ENCODE measurements at places on chromosomes 4 and X. TPM values are rescaled to one million over a fixed set of nuclear protein-coding genes. Genes with fewer than 3 reads are reported as not detected.

The IGSF1 gene
- total RNA-seq: 1.2 TPM

DNA sequence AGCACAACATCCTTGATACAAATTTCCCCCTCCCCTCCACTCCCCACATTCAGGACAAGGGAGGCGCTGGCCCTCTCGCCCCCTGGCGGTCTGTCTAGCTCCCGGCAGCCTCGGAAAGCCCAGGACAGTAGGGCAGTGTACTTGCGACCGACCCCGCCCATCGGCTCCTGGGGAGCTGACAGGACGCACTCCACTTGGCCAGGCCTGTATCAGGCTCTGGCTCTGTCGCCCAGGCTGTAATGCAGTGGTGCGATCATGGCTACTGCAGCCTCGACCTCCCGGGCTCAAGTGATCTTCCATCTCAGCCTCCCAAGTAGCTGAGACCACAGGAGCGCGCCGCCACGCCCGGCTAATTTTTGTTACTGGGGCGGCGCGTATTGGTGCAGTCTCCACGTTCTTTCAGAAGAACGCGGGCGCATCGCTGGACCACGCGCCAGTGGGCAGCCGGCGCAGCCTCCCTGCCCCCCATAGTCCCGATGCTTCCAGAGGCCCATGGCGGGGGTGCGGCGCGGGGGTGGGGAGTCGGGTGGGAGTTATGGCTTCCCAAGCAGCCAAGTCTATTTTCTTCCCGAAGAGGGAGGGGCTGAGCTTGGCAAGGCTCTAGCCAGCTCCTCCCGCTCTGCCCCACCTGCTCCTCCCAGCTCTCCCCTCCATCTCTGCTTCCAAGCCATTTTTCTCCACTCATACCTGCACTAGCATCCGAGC lies 7.8 kb upstream of the AKAP14 start:
- no peak for DNase-seq
- H3K4me3 ChIP-seq: peak overlapping the region; percentile 48
- H3K4me1 ChIP-seq: no peaks in the 10 kb centered on the region

- H3K27me3 ChIP-seq: peaks cover 6% of the 10 kb centered on the region
- peak within 1 kb of the TSS; percentile 81 for H3K4me3 ChIP-seq
- DNase-seq: peak; percentile 65
- H3K27ac ChIP-seq: peak within 1 kb of the TSS; percentile 82
Observed at GRCh38 chr4:44448521-44449461, at the start of gene KCTD8. Gene KCTD8, minus strand, starts transcription at chr4:44448809.

The POU4F2 gene
- total RNA-seq: not detected

GRCh38 chr4:113618205-113618604 lies 143.3 kb downstream of the CAMK2D start:
- peaks cover 33% of the 10 kb centered on the region for H3K4me1 ChIP-seq
- H3K27ac ChIP-seq: no peak overlapping the region
- H3K4me3 ChIP-seq: no peak overlapping the region
- H3K36me3 ChIP-seq: no peaks in the 10 kb centered on the region
- H3K27me3 ChIP-seq: no peaks in the 10 kb centered on the region
- DNase-seq: no peak

The TKTL2 gene
- not detected for total RNA-seq

GRCh38 chrX:115284877-115285276 lies 4.6 kb upstream of the LUZP4 start:
- H3K36me3 ChIP-seq: no peaks in the 10 kb centered on the region
- H3K4me1 ChIP-seq: no peaks in the 10 kb centered on the region
- H3K27me3 ChIP-seq: no peaks in the 10 kb centered on the region
- no peak for DNase-seq
- no peak overlapping the region for H3K27ac ChIP-seq

DNA sequence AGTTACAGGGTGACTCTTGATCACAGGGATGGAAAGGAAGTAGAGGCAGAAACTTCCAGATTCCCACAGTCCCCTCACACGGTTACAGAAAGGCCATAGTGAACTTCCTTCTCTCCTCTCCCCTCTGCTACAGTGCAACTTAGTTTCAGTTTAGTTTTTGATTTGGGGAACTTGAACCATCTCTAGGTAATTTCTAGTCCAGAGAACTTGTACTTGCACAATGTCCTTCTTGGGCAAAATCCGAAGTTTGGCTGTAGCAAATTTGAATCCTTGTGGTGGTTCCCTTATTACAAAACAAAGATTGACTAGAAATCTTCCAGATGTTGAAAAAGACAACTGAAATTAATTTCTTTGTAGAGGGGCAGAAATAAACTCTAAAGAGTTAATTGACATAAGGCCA lies 1.2 kb upstream of the BLTP1 start:
- peak overlapping the region; percentile 86 for H3K4me3 ChIP-seq
- peaks cover 26% of the 10 kb centered on the region for H3K4me1 ChIP-seq
- peak overlapping the region; percentile 88 for H3K27ac ChIP-seq
- no peaks in the 10 kb centered on the region for H3K27me3 ChIP-seq
- H3K36me3 ChIP-seq: no peaks in the 10 kb centered on the region

GRCh38 chr4:57371671-57372070 lies 261.5 kb upstream of the IGFBP7 start:
- H3K27ac ChIP-seq: no peak overlapping the region
- H3K4me3 ChIP-seq: no peak overlapping the region
- H3K36me3 ChIP-seq: no peaks in the 10 kb centered on the region
- DNase-seq: no peak
- H3K27me3 ChIP-seq: no peaks in the 10 kb centered on the region

The CITED1 gene
- total RNA-seq: not detected

GRCh38 chrX:118373538-118373937 lies 27.6 kb downstream of the WDR44 start:
- no peak overlapping the region for H3K27ac ChIP-seq
- no peaks in the 10 kb centered on the region for H3K27me3 ChIP-seq
- no peaks in the 10 kb centered on the region for H3K36me3 ChIP-seq
- no peaks in the 10 kb centered on the region for H3K4me1 ChIP-seq
- DNase-seq: no peak

The MFAP3L gene
- total RNA-seq: 11.4 TPM

DNA sequence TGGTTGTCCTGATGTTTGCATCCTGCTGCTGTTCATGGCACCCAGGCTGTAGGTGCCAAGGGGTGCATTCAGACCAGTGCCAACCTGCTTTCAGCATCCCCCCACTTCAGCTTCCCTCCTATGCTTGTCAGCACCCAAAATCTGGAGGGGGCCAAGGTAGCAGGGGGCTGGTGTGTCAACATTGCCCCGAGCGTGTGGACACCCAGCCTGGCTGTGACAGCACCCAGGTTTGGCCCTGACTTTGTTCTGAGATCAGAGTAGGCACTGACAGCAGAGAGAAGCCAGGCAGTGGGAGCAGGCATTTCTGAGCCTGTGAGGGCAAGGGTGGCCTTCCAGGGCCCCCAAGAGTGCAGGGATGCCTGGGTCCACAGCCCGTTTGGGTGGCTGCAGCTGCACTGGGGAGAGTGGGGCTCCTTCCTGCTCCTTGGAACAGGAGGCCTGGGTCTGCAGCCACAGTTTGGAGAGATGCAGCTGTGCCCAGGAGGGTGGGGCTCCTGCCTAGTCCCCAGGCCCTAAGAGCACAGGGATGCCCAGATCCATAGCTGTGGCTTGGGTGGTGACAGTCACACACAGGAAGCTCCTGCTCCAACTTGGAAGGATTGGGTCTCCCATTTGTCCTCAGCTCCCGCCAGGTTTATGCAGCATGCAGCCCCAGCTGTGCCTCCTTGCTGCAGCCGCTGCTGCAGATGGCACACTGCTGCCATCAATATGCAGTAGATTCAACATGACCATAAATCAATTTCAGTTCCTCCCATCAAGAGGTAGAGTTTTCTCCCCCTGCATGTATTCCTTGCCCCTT lies 12.3 kb upstream of the PPM1K start:
- no peak for DNase-seq
- no peak overlapping the region for H3K27ac ChIP-seq
- no peaks in the 10 kb centered on the region for H3K4me1 ChIP-seq
- H3K36me3 ChIP-seq: no peaks in the 10 kb centered on the region
- no peak overlapping the region for H3K4me3 ChIP-seq
- H3K27me3 ChIP-seq: no peaks in the 10 kb centered on the region

GRCh38 chr4:61741327-61742096 lies 541.4 kb downstream of the ADGRL3 start:
- H3K27ac ChIP-seq: no peak overlapping the region
- no peak for DNase-seq
- H3K4me1 ChIP-seq: peaks cover 14% of the 10 kb centered on the region
- no peaks in the 10 kb centered on the region for H3K36me3 ChIP-seq

Data from thoracic aorta (tissue), 2 donors.